ENCODE measurements at places on chromosomes 12 and 14.

DNA sequence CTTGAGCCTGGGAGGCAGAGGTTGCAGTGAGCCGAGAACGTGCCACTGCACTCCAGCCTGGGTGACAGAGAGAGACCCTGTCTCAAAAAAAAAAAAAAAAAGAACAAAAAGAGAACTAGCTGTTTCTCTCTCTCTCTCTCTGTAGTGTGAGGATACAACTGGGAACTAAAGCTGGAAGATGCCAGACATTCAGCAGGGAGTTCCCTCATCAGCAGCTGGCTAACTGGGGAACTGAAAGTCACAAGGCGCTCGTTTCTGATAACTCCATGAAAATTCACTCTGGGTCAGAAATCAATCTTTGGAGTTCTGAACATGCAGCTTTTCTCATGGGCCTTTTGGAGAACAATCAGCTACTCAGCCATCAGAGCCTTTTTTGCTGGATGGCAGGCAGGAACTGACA lies 43.5 kb upstream of the MAP1LC3B2 start:
- no peak for DNase-seq

DNA sequence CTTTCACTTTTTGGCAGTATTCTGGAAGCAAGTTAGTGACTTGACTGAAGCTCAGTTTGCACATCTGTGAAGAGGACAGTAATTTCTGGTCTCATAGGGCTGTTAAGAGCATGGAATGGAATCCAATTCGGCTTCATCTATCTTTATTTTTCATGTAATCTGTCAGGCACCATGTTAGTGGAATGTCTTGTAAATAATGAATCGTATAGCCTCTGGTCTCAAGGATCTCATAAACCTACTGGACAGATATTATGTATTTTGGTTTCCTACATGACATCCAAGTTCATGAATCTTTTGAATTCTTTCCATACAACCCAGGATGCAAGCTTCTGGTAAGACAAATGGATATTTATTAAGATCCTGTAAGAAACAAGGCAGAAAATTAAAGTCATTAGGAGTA lies 24.0 kb downstream of the TMTC2 start:
- DNase-seq, result no peak

DNA sequence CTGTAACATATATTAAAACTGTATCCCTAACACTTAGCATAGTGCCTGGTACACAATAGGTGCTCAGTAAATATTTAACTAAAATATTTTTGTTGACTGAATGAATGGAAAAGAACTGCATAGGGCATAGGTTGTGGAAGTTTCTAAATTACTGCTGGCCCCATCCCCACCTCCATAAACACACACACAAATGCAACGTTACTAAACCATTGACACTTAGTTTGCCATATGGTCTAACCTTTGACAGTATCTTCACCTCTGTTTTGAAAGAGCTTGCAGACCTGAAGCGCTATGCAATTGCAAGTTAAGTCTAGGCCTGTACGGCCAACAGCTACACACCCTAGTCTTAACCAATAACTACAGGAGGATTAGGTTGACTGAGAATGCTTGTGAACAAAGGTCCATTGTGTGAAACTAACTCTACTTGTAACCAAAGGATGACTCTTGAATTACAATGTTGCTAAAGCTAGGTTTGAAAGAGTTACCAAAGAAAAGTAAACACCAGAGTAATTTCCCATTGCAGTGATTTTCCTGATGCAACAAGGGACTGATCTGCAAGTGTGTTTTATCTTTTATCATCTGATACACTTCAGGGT lies 924 bp upstream of the MANSC1 start:
- no peak for DNase-seq

DNA sequence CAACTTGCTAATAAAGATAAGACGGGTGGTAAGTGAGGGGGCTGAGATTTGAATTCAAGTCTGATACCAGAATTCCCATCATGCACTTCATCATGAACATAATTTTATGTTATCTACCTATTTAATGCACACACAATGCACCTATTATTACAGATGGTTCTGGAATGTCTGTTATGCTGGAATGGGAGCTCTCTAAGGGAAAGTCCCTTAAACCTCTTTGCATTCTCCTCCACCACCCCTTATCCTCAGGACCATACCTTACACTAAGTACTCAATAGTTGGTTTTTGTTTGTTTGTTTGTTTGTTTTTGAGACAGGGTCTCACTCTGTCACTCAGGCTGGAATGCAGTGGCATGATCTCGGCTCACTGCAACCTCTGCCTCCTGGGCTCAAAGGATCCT lies 7.0 kb upstream of the MSI1 start:
- DNase-seq, result no peak

DNA sequence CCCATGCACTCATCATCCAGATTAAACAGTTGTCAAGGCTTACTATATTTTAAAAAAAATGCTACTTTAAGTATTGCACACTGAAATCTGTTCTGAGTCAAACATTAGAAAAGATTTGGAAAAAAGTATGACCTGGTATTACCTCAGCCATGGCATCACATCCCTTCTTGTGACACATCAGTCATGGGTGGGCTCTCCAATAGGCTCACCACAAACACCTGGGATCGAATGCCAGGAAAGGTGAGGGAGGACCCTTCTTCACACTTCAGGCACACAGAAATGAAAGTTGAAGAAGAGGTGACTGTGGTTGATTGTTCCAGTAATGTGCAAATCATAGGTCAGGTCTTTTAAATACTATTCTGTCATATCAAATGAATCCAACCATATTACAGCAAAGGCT lies 36.6 kb upstream of the GZMB start:
- no peak for DNase-seq

GRCh38 chr12:121634836-121635235 lies 8.5 kb downstream of the ORAI1 start:
- DNase-seq, result no peak

- DNase-seq, result no peak
Observed at GRCh38 chr14:69493791-69494190, 9.3 kb downstream of the PLEKHD1 start.

GRCh38 chr14:22660654-22661053 lies 16.5 kb upstream of the OR6J1 start:
- no peak for DNase-seq

GRCh38 chr14:21258005-21258888 lies 11.0 kb downstream of the HNRNPC start:
- DNase-seq, result no peak
